CD14-positive monocyte (primary cell): ENCODE measurements at places on chromosomes 1 and 21.

- peak overlapping the region; percentile 58 for H3K27ac ChIP-seq
- H3K27me3 ChIP-seq, result no peaks in the 10 kb centered on the region
- H3K4me1 ChIP-seq, result peaks cover 29% of the 10 kb centered on the region
- peak overlapping the region; percentile 7 for H3K4me3 ChIP-seq
- peak; percentile 84 for DNase-seq
- no peaks in the 10 kb centered on the region for H3K36me3 ChIP-seq
These were observed 4.7 kb upstream of the FAAP20 start for GRCh38 chr1:2199042-2199810.

DNA sequence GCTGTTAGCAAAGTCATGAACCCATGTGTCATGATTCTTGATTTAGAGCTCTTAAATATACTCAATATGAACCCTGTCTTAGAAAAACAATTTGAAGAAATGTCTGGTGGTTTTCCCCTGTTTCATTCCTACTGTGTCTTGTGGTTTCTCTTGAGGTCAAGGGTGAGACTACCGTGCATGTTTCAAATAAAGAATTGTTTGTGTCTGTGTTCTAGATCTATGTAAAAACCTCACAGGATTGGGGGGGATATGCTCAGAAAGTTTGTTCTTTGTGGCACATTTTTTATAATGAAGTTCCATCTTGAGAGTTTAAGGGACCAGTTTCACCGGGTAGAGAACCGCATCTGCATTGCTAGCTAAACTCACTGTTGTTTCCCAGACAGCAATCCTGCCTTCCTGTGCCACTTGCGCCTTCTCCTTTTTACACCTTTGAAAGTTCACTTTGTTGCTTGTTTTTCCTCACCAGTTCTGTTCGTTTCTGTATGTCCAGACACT lies 30.9 kb upstream of the CACYBP start:
- H3K4me3 ChIP-seq, result peak overlapping the region; percentile 76
- H3K36me3 ChIP-seq, result peaks cover 3% of the 10 kb centered on the region
- peak overlapping the region; percentile 89 for H3K27ac ChIP-seq
- peaks cover 85% of the 10 kb centered on the region for H3K4me1 ChIP-seq

- H3K4me1 ChIP-seq, result peaks cover 59% of the 10 kb centered on the region
- H3K36me3 ChIP-seq, result no peaks in the 10 kb centered on the region
- no peaks in the 10 kb centered on the region for H3K27me3 ChIP-seq
- DNase-seq, result no peak
- no peak overlapping the region for H3K27ac ChIP-seq
These were observed 332.9 kb downstream of the SRGAP2C start for GRCh38 chr1:121517586-121518230.

DNA sequence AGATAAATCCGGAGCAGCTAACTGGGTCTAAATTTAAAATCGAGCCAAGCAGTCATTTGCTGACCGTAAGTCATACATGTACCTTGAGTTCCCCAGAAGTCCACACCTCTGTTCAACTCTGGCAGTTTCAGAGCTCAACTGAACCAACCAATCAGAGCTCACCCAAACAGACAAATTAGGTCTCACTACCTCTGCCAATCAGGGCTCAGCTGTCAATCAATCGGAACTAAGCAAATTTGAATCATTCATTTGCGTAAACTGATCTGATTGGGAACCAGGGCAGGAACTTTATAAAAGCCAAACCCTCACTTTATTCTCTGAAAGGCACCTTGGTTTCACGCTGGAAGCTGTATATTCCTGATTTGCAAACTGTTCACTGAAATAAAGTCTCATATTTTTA lies 11.2 kb upstream of the ACBD6 start:
- DNase-seq, result no peak
- no peak overlapping the region for H3K27ac ChIP-seq
- no peaks in the 10 kb centered on the region for H3K36me3 ChIP-seq

DNA sequence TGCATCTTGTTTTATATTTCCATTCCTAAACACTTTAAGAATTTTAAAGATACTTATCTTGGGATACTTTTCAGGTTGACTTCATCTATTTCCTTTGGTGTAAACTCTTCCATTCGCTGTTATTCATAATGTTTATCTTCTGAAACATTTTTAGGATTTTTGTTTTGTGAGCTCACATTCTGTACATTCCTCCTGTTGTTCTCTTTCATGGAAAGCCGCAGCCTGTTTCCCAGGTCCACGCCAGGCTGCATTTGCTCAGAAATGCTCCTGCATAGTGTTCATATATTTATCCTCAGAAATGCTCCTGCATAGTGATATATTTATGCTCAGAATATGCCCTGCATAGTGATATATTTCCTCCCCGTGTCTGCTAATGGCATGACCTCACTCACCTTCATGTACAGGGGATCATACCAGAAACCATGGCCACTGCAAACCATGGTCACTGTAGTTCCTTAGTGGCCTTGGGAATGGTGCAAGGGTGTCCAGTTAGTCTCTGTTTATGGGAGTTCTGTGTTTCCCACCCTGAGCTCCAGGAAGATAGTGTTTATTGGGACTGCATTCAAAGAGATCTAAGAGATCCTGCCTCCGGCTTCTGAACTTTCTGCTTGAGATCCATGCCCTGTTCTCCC lies 153.9 kb upstream of the GREM2 start:
- no peaks in the 10 kb centered on the region for H3K4me1 ChIP-seq
- no peak for DNase-seq
- H3K27me3 ChIP-seq, result no peaks in the 10 kb centered on the region
- no peak overlapping the region for H3K27ac ChIP-seq
- no peaks in the 10 kb centered on the region for H3K36me3 ChIP-seq
- H3K4me3 ChIP-seq, result no peak overlapping the region

GRCh38 chr1:227459326-227459841 lies 104.0 kb upstream of the ZNF678 start:
- no peak for DNase-seq
- no peaks in the 10 kb centered on the region for H3K4me1 ChIP-seq
- no peak overlapping the region for H3K27ac ChIP-seq
- H3K4me3 ChIP-seq, result no peak overlapping the region
- no peaks in the 10 kb centered on the region for H3K27me3 ChIP-seq
- H3K36me3 ChIP-seq, result no peaks in the 10 kb centered on the region
